ENCODE measurements at places on chromosomes 2 and 18.
A peak's percentile ranks its signal among the peaks of the same experiment; 100 is the strongest.

DNA sequence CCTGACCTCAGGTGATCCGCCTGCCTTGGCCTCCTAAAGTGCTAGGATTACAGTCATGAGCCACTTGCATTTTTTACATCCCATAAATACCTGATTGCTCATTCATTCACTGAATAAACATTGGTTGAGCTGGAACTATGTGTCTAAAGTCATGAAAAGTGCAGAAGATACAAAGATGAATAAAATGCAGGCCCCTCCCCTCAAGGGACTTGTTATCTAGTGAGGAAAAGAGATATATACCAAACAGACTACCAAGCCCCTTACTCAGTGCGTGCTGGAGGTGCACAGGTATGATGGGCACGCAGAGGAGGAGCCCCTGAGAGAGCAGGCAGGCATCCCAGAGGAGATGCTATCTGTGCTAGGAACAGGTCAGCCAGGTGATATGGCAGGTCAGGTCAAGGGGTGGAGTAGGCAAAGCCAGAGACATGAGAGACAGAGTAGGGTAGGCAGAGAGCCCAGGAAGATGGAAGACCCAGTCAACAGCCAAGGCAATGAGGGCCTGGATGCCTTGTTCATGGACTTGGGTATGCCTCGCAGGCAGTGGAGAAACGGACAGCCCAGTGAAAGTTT lies 7.7 kb downstream of the FHL2 start:
- H3K4me3 ChIP-seq = no peak overlapping the region
- peaks cover 16% of the 10 kb centered on the region for H3K4me1 ChIP-seq
- DNase-seq = no peak
- H3K27ac ChIP-seq = peak overlapping the region; percentile 44
- no peaks in the 10 kb centered on the region for H3K36me3 ChIP-seq

- DNase-seq = peak; percentile 64
- H3K36me3 ChIP-seq = no peaks in the 10 kb centered on the region
- H3K4me1 ChIP-seq = no peaks in the 10 kb centered on the region
- H3K4me3 ChIP-seq = no peak overlapping the region
Measured at GRCh38 chr18:40413160-40413559, 1541.9 kb upstream of the PIK3C3 start.

DNA sequence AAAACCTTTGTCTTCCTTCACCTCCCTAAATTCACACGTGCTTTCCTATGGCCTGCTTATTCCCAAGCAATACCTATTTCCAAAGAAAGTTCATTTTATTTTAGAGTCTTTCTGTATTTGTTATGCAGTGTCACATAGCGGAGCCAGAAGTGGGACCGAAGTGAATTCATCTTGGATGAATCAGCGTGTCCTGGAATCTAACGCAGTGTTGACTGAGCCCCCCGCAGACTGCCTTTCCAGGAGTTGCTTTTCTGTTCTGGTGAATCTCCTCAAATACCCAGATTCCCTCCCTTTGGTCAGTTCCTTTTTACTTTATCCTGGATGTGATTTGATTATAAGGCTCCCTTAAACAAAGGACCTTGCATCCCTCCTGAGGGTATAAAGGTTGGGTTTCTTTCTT lies 10.8 kb downstream of the ALPP start:
- no peak overlapping the region for H3K27ac ChIP-seq
- no peaks in the 10 kb centered on the region for H3K27me3 ChIP-seq
- no peak for DNase-seq
- no peak overlapping the region for H3K4me3 ChIP-seq
- H3K36me3 ChIP-seq = no peaks in the 10 kb centered on the region

DNA sequence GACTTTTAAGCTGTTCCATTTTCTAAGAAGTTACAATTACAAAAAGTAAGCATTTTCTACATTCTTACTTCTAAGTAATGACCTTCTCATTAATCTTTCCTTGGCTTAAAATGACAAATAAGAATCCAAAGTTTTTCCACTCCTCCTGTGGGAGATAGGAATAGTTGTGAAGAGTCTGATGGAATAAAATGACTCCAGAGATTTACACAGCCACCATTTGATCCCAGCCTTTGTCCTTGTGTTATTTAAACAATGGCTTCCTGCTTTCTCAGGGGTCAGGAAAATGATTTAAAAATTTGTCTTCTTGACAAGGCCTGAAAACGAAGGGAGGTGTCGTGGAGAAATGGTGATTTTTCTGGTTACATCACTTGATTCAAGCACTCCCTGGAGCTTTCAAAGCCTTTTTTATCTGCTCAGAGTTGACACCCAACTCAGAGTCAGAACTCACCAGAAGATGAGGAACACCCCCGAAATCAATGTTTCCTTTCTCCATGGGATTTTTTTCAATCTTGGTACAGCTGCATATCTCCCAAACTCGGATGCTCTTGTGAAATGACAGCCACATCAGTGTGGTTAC lies 106.5 kb downstream of the GALNT3 start:
- H3K36me3 ChIP-seq = no peaks in the 10 kb centered on the region
- H3K27me3 ChIP-seq = no peaks in the 10 kb centered on the region
- DNase-seq = no peak
- H3K27ac ChIP-seq = no peak overlapping the region
